Right forelimb (tissue), 1 donor: ENCODE measurements at places on chromosomes 12 and 14.

GRCh38 chr12:93130366-93131054, 201.4 kb upstream of the EEA1 start:
- no peak for DNase-seq

GRCh38 chr12:120495186-120495730, 655 bp upstream of the DYNLL1 start:
- DNase-seq: no peak

DNA sequence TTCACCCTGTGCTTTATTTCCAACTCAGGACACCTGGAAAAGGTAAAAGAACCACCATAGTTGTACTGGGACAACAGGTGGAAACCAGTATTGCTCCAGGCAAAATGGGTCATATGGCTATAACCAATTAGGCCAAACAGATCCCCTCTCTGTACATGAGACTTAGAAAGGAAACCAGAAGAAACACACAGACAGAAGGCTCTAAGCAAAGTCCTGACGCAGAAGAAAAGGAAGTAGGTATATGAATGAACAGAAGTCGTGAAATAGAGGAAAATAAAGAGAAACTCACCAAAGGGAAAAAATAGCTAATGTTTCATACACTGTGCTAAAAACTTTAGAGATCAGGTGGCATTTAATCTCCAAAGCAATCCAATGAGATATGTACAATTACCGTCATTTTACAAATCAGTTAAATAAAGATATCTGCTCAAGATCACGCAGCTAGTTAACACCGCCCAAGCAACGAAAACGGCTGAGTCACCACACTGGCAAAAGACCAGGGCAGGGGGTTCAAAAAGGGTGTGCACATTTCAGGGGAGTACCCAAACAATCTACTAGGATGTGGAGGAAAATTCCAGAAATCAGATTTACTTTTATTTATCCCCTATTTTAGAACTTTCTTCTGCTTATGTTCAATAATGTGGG, 82.3 kb downstream of the ITPR2 start:
- DNase-seq: no peak

DNA sequence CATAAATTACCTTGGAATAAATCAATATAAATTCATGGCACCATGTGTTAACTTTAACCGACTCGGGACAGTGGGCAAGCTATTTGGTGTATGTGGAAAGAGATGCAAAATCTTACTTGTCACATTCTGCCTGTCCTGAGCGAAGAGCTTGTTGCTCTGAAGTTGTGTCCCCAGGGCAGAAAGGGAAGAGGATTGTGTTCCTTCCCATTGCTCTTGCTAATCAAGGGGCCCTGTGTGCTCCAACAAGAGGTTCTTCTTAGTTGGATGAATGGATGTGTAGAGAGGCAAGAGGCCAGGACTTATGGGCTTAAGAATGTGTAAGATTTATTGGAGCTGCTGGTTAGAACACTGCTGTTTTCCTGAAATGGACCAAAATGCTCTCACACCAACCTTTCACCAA, 36.5 kb upstream of the FRS2 start:
- no peak for DNase-seq

DNA sequence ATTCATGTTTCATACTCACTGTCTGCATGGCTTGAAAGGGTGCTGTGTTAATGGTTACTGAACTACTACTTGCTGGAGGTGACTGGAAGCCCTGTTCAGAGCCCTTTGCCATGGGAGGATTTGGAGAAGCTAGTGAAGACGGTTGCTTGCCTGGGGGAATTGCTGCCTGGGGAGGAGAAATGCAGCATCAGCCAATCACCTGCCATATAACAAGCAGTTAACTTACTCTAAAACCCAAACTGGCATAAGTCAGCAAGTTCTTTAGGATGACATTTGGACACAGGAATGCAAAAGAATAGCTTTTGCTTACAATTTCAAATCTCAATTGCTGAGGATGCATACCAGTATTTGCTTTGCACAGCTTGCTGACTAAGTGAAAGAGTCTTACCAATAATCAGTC, 23.4 kb upstream of the IPO8 start:
- DNase-seq: no peak

- DNase-seq: no peak
Measured at GRCh38 chr12:5248230-5248629, 183.7 kb upstream of the NTF3 start.

GRCh38 chr12:75457191-75457590, 23.4 kb upstream of the GLIPR1 start:
- DNase-seq: no peak

DNA sequence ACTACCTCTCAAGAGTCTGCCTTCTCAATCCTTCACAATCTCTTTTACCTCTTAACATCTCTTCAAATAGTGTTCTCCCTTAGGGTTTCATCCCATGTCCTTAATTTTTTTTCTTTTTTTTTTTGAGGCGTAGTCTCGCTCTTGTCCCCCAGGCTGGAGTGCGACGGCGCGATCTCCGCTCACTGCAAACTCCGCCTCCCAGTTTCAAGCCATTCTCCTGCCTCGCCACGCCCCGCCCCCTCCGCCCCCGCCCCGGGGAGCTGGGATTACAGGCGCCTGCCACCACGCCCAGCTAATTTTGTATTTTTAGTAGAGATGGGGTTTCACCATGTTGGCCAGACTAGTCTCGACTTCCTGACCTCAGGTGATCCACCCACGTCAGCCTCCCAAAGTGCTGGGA, 7.0 kb upstream of the BCAT1 start:
- DNase-seq: no peak

- peak; percentile 11 for DNase-seq
Measured at GRCh38 chr12:2688381-2688931, 106.3 kb upstream of the FKBP4 start.

DNA sequence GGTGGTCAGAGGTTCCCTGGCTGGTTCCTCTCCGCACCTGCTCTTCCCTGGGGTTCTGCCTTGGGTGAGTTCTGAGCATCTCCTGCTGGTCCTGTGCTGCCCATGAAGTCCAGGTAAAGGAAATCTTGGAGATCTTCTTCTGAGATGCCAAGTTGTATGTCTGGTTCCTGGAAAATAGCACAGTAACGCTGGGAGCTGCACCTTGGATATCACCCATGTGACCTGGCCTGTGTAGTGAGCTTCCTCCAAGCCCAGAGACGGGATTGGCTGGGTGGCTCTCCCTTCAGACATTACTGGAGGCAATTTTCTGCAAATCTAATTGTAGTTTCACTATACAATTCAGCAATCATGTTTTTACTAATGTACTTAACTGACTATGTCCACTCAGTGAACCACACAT, 1281.1 kb downstream of the TMEM121 start:
- no peak for DNase-seq

- no peak for DNase-seq
Measured at GRCh38 chr14:87133073-87133801, 859.7 kb downstream of the GALC start.

GRCh38 chr12:1564067-1564466, 30.3 kb downstream of the FBXL14 start:
- DNase-seq: no peak

DNA sequence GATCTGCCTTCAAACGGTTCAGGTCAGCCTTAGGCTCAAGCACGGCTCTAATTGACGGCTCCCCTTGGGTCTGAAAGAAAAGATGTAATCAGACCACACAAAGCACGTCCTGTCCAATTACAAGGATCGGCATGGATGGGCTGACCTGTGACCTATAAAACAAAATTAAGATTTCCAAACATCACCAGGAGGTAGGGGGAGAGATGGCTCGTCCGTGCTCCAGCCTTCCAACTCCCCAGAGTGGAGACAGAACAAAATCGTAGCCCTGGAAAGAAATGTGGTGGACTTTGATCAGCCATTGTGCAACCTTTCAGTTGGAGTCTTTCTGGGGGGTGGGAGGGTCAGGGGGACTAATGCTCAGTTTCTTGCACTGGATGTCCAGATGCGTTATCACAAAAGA, 226.6 kb upstream of the DIO3 start:
- DNase-seq: no peak

- no peak for DNase-seq
Measured at GRCh38 chr12:56932867-56933266, 1.3 kb downstream of the SDR9C7 start.

DNA sequence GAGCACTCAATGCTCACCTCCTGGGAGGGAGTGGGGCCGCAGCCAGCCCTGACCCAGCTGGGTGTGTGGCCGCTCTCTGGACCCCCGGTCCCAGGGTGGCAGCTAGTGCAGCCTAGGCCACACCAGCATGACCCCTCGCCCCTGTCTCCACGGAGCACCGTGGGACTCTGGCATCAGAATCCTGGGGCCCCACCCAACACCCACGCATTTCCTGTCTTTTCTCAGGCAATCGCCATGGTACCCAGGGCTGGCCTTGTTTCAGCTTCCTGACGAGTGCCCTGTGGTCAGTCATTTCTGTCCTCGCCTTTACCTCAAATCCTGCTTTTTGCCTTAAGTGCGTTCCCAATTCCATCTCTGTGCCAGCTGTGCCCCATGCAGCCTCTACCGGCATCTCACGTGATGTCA, 15.9 kb downstream of the PACS2 start:
- no peak for DNase-seq

GRCh38 chr12:112341046-112341825, 41.0 kb downstream of the HECTD4 start:
- no peak for DNase-seq

DNA sequence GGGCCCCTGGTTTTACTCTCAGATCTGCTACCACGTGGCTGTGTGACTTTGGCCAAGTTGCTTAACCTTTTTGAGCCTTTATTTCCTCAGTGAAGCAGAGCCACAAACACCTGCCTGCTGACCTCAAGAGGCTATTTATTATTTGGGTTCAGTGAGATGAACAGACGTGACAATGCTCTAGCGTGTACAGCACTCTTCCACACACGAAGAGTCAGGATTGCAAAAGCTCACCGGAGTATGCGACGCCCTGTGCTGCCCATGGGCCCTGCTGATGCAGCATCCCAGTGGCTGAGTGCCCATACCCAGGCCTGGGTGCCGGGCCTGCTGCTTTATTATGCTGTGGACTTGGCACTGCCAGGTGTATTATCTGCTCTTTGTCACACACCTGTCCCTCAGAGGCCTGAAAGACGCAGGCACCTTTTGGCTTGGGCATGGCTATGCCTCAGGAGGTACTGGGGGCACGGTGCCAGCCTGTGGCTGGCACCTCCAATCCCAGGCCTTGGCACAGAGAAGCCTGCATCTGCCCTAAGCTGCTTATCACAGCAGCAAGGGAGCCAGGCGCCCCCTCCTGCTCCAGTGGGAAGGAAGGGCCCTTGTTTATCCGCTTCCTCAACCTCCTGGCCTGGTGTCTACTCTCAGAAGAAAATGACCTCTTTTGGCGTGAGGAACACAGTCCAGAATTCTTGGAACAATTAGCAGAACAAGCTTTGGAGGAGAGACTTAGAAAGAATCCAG, 22.3 kb upstream of the TC2N start:
- no peak for DNase-seq

- DNase-seq: no peak
Measured at GRCh38 chr12:26806556-26806955, 26.4 kb downstream of the ITPR2 start.

DNA sequence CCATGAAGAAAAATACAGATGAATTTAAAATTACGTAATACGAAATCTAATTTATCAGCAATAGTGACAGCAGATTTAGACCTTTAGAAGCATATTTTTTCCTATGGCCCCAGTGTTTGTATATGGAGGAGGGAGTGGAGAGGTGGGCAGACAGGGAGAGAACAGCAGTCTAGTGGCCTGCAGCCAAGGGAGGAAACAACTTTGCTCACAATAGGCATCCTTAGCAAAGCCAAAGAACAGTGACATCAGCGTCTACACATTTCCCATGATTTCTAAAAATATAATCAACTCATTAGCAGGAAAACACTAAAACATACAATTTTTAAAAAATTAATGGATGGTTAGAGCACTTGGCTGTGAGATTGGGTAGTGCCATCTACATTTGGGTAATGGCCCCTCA, 622.6 kb upstream of the ATP2B1 start:
- DNase-seq: no peak

- DNase-seq: no peak
Measured at GRCh38 chr12:72075401-72075800, 136.8 kb downstream of the TPH2 start.

GRCh38 chr12:93154753-93155480, 222.8 kb upstream of the NUDT4 start:
- DNase-seq: no peak

GRCh38 chr12:114799574-114800487, 115.9 kb upstream of the TBX3 start:
- no peak for DNase-seq

DNA sequence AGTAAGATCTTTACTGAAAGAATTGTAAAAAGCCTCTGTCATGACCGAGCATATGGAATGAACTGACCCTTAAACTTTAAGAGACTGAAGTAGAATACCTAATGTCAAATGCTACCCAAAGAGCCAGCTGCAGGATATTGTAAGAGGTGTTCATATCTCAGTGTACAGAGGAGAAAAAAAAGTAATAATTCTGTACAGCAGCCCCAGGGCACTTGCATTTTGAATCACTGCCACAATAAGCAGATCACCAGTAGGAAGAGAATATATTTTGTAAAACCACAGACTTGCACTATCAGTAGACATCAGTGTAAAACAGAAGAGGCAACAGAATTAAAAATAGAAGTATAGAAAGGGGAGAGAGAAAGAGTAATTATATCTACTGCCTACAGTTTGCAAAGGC, 162.6 kb downstream of the PPFIA2 start:
- no peak for DNase-seq

- DNase-seq: peak; percentile 85
Measured at GRCh38 chr12:65742018-65743010, 82.0 kb upstream of the HMGA2 start.

DNA sequence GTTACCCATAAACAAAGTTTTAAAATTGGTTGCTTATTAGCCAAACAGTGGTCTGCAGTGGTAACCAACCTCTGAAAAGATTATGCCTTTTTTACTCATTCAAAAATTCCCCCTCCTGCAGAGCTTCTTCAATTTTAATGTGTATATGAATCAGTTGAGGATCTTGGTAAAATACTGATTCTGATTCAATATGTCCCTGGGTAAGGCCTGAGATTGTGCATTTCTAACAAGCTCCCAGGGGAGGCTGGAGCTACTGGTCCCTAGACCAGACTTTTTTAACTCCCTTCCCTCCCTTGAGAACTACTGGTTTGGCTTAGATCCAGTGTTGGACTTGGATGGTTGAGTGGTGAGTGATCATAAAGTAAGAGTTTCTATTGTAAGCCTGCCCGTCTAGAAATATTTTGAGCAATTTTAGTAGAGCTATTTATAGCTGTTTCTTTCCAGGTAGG, 90.2 kb downstream of the FUT8 start:
- no peak for DNase-seq

DNA sequence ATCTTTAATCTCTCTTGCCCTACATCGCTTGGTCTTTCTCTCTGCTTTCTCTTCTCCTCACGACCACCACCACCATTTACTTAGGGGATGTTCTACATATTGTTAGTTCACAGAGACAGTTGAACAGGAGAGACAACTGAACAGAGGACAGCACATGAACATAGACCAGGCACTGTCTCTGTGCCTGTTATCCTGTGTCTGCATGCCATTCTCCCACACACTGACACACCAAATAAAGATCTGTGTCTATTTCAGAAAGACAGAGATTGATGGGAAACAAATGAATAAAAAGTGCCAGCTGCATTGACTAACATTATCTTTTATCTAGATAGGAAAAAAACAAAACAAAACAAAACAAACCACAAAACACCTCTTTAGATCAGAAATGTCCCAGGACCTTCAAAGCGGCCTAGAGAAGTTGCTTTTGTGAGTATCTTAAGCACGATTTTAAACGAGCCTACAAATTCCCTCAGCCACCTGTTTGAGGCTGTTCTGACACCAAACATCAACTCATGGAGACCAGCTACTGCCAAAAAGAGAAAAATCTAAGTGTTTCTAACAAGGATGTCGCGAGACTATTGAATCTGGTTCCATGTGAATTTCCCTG, 77.6 kb upstream of the PARP11 start:
- no peak for DNase-seq

GRCh38 chr12:50581226-50582184, 76.7 kb downstream of the DIP2B start:
- no peak for DNase-seq

- DNase-seq: peak; percentile 49
Measured at GRCh38 chr12:115451780-115452736, 768.1 kb upstream of the TBX3 start.
